ENCODE measurements at places on chromosomes 3 and 15. TPM values are rescaled to one million over a fixed set of nuclear protein-coding genes. Genes with fewer than 3 reads are reported as not detected.
A peak's percentile ranks its signal among the peaks of the same experiment; 100 is the strongest.

DNA sequence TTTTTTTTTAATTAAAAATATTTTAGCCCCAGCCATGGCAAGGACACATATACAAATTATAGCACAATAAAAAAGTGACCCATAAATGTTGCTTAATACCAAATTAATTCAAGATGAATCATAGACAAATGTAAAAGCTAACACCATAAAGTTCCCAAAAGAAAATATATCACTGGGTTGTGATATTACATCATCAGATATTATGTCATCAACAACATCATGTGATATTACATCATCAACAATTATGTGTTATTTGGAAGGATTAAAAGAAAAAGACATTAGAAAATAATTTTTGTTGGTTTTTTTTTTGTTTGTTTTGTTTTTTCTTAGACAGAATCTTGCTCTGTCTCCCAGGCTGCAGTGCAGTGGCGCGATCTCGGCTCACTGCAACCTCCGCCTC, 34.5 kb upstream of the ABHD10 start:
- no peak for DNase-seq

- DNase-seq, result no peak
These were observed 14.6 kb downstream of the DNAJB8 start for GRCh38 chr3:128452120-128452519.

DNA sequence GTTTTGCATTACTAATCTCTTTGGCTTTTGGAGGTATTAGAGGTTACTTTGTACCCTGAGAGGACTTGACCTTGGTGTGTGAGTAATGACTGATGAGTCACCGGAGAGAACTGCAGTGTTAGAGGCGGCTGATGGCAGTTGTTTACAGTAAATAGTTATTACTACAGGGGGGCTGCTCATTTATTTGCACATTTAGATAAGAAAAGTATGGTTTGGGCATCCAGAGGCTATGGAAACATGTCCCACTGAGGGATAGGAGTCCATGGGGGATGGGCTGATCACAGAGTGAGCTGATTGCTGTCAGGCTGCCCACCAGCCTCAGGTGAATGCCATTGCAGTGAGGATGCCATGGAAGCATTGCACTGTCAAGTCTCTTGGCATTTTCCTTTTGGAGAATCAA, 17.3 kb upstream of the STAC start:
- DNase-seq, result no peak

- DNase-seq, result peak; percentile 68
These were observed 90.7 kb downstream of the NR2F2 start for GRCh38 chr15:96421178-96421601.

MORC1 gene
- total RNA-seq, result not detected

DNA sequence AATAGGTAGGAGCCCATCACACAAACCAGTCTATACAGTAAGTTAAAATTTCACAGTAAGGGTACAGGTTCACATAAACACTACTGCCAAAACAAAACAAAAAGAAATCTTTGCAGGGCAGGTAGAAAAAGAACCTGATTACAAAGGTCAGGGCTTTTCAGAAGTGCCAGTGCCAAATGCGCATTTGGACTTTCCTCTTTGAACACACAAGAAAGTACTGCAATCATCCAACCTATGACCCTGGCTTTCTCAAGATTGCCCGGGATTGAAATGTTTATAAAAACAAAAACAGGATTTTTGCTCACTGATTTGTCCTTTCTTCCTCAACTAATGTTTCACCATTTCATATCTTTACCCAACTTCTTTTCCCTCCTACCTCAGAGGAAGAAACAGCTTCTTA, 47.4 kb downstream of the CBLB start:
- DNase-seq, result no peak

- no peak for DNase-seq
These were observed 414.2 kb downstream of the PDCD6IP start for GRCh38 chr3:34212656-34213055.

DNA sequence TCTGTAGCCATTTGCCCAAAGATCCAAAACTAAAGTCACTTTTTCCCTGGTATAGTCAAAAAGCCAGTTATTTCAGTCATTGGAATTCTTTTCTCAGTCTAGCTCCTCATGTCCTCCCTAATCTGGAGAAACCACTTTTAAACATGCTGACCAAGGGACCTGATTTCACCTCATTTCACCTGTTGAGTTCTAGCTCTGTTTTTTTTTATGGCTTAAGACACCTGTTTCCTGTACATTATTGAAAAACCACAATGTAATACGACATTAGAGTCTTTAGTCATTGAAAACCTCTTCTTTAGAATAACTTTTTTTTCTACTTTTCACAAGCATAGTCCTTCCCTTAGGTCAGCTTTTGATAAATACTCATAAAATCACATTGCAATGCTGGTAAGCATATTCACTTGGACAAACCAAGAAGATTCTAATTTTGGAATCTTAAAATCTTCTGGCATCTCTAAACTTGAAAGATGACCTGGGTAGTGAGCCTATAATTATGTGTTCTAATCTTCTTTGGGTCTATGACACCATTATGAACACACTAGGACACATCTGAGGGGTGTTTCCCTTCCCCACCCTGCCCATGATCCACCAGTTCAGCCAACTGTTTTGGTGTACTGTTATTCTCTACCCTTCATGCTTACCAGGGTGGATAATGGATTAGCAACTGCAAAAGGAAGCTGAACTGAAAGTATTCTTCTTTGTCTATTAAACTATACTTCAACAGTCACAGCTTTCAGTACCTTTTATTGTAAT, 103.5 kb upstream of the FXR1 start:
- DNase-seq, result peak; percentile 60

- no peak for DNase-seq
These were observed 137.3 kb upstream of the TSPAN3 start for GRCh38 chr15:77208241-77208640.

CPA3 gene
- total RNA-seq, result not detected

ETFA gene
- 139 TPM for total RNA-seq

FURIN gene
- 12.0 TPM for total RNA-seq

DNA sequence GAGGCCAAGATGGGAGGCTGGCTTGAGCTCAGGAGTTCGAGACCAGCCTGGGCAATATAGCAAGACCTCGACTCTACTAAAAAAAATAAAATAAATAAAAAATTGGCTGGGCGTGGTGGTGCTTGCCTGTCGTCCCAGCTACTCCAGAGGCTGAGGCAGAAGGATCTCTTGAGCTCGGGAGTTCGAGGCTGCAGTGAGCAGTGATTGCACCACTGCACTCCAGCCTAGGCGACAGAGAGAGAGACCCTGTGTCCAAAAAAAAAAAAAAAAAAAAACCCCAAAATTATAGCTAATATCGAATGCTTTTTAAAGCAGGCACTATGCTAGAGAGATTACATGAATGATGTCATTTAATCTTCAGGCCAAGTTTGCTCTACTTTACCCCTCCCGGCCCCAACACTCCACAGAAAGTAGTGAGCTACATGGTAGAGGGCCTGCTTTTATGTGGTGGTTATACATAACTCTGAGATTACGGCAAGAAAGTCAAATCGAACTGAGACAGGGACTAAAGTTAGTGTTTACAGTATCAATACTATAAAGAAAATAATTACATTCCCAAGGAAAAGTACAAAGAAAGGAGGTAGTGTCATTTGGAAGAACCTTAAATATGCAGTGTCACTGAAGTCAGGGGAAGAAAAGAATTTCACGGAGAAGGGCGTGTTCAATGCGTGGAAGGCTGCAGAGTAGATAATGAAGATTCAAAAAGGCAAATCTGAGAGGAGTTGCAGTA, 1.1 kb downstream of the ADPGK start:
- DNase-seq, result no peak

- no peak for DNase-seq
These were observed 866 bp upstream of the CD276 start for GRCh38 chr15:73683257-73683776.

DNA sequence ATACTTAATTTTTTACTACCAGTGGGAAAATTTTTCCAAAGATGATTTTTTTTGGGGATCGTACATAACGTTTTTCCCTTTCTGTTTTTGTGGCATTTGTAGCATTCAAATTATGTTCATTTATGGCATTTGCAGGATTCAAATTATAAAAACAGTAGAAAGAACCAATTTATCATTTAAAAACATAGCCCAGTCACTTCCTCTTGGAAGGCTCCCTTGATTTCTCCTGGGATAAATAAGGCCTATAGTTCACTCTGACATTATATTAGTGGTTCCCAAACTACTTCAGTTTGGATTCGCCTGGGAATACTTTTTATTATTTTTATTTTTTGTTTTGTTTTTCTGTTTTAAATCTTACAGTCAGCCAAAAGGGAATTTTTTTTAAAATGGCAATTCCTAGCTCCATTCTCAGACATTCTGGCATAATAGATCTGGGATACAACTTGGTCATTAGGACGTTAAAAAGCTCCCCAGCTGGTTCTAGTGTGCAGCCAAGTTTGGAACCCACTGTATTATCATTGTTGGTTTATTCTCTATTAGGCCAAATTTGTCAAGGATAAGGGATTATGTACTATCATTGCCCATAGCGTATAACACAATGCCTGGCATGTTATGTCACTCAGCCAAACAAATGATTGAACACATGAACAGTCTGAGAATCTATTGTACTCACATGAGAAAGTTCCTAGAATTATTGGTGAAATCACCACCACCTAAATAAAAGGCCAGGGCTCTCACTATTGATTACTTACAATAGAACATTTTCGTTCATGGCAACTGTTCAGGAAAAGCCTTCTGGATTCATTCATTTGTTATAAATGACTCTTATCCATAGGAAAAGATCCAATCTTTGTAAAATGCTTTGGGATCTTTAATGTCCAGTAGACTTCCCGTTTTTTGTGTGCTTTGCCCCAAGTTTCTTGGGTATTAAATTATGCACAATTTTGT, 28.9 kb downstream of the RARB start:
- no peak for DNase-seq

DNA sequence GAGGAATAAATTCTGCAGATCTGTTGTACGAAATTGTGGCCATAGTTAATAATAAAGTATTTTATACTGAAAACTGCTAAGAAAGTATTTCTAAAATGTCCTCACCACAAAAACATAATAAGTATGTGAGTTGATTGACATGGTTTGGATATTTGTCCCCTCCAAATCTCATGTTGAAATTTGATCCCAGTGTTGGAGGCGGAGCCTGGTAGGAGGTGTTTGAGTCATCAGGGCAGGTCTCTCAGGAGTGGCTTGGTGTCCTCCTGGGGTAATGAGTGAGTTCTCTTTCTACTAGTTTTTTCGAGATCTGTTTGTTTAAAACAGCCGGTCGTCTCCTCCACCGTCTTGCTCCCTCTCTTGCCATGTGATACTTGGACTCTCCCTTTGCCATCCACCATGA, 424.1 kb upstream of the KCNMB2 start:
- peak; percentile 6 for DNase-seq

TMEM202 gene
- total RNA-seq, result not detected

DNA sequence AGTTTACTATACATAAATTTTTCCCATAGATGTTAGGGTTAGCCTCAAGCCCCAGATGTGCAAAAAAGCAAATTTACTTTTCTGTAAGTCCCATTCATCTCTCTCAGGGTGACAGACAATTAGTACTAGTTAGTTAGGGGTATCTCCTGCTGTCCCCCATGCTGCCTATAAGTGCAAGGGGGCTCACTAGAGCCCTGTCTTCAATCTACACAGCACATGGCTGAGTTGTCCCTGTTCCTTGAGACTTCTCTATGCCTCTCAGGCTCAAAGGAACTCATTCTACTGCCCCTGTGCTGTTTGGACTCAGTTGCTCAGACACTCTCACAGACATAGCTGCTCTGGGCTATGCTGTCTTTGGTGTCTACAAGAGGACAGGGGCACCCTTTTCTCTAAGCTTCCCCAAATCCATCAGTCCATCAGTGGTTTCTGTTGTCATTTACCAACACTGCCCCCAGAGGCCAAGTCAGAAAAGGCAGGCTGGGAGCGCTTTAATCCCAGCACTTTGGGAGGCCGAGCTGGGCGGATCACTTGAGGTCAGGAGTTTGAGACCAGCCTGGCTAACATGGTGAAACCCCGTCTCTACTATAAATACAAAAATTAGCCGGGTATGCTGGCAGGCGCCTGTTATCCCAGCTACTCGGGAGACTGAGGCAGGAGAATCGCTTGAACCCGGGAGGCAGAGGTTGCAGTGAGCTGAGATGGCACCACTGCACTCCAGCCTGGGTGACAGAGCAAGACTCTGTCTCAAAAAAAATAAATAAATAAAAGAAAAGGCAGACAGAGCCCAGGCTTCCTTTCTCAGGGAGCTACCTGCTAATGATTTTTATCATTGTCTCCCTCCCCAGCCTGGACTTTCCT, 31.4 kb upstream of the PRTG start:
- DNase-seq, result peak; percentile 72

GRCh38 chr15:50055332-50055731, 63.7 kb downstream of the ATP8B4 start:
- DNase-seq, result no peak

GRCh38 chr3:15065550-15066007, 464 bp upstream of the MRPS25 start:
- DNase-seq, result no peak

FBXL2 gene
- total RNA-seq, result 4.0 TPM

DNA sequence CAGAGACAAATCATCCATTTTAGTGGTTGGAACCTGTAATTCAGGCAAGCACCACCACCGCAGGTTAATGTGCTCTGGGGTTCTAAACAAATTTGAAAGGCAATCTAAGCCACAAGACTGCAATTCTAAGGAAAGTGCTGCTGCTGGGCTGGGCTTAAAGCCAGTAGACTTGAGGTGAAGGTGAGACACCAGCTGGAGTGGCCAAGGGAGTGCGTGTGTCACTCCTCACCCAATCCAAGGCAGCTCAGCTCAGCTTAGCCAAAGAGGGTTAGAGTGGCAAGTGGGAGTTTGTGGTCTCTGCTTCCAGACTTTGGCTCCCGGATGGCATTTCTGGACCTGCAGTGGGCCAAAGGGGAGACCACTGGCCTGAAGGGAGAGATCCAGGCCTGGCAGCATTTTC, 1655.6 kb downstream of the SI start:
- no peak for DNase-seq

DNA sequence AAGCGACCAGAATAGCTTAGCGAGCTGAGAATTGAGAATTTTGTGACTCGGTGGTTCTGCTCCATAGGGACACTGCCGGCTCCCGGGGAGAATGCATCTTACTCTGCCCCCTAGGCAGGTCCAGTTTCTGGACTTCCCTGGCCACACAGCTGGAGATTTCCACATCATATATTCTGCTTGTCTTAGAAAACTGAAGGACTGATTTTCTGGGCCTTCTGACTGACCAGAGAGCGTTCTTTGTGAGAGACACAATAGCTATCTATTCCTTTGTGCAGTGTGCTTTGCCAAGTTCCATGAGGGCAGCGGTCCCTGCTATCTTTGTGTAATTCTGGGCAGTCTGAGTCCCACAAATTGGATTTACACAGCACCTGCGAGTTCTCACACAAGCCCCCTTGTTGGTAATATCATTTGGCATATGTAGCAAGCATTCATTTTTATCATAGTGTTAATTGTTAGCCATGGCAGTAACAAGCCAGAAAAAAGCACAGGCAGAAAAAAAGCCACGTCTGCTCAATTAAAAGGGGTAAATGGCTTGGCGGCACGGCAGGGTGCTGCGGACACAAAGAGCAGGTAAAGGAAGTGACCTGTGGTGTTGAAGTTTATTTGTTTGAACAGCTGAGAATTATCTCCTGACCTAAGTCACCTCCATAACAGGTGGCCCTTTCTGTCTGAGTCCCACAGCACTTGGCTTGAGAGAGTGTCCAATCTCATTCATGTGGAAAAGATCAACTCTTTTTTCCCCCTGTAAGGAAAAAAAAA, 688.7 kb downstream of the TUSC7 start:
- peak; percentile 10 for DNase-seq

MITF gene
- total RNA-seq, result 2.2 TPM

- DNase-seq, result no peak
These were observed 61.8 kb upstream of the P3H2 start for GRCh38 chr3:190182418-190183043.
